ENCODE measurements at places on chromosomes 4 and X.

DNA sequence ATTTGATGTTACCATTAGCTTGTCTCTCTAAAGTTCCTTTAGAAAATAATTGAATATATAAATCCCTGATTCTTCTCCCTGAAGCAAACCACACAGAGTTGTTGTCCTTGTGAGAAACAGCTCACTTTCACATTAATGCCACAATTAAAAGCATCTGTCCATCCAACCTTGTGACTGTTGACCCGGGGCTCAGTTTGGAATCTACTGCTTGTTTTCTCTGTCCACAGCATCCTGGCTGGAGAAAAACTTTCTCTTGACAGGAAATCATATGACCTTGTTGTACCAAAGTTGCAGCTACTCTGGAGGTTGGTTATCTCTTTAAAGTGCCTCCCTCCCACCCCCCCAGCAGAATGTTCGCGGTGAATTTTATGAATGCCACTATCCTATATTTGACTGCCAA lies 3.1 kb downstream of the PRKG2 start:
- no peak for DNase-seq

DNA sequence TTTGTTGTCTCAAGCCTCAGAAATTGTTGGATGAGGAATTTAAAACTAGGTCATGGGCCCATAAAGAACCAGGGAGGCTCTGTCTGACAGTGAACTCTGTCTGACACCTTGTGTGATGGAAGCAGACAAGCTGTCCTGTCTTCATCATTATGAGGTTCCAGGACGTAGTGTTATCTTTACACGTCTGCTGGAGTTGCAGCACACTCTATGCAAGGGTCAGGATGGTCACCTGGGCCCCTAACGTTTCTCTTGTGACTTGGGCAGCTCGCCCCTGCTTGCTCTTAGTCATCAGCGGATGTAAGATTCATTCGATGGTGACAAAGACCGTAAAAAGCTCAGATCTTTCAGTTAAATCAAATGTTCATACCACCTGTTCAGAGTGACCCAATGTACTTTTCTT lies 92.0 kb upstream of the ADGRG2 start:
- DNase-seq: no peak

DNA sequence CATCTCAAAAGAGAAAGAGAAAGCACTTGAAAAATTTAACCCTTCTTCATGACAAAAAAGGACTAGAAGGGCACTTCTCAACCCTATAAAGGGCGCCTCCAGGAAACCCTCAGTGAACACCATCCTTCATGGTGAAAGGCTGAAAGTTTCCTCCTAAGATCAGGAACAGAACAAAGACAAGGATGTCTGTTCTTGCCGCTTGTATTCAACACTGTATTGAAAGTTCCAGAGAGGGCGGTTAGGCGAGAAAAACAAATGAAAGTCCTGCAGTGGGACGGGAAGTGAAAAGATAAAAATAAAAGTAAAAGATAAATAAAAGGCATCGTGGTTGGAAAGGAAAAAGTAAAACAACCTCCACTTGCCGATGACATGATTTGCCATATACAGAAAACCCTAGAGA lies 50.9 kb downstream of the RNF212 start:
- no peak for DNase-seq

DNA sequence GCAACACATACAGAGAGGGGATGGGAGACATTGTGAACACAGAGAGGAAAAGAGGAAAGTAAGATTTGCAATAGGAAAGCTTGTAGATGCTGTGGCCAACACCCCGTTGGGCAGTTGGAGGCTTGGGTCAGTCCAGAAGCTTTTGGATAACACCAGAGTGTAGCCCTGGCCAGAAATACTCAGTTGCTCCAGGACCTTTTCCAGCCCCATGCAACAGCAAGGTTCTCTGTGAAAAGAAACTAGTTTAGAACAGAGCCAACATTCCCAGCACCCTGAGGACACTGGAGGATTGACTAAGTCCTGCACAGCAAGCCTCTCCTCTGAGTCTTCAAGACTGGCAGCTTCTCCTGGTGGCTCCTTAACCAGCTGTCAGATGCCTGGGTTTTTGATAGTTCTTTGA lies 27.9 kb upstream of the NAF1 start:
- DNase-seq: no peak

DNA sequence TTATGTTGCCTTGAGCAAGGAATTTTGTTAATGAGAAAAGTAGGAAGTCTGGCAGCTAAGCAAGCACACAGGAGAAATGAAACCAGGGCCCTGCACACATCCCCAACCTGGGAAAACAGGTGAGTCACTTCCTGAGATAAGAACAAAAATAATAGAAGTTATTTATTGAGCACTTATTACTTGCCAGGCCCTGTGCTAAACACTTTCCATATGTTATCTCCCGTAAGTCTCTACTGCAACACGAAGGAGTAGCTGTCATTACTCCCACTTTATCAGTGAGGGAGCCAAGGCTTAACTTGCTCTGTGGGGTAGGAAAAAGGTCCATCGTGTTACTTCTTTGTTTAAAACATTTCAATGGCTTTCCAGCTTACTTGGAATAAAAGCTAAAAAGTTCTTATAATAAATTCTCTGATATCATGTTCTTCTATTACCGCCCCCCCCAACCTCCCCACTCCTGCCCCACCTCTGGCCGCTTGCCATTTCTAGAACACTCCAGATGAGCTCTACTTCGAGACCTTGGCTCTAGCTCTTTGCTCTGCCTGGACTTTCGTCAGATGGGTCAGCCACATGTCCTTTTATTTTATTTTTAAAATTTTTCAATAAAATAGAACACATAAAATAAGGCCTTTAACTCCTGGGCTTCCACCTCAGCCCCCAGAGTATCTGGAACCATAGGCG lies 36.3 kb upstream of the PLAC8 start:
- DNase-seq: no peak

DNA sequence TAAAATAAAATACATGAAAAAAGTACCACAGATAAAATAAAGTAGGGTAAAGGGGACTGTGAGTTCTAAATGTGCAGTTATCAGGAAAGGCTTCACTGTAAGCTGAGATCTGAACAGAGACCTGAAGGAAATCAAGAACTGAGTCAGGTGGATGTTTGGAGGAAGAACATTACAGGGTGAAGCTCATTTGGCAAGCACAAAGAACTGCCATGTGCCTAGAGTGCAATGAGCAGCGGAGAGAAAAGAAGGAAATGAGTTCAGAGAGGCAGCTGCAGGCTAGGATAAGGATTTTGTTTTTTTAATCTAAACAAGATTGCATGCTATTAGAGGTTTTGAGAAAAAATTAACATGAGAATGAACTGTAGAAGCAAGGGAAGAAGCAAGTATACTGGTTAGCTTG lies 373.1 kb downstream of the STPG2 start:
- no peak for DNase-seq

- DNase-seq: no peak
Measured at GRCh38 chrX:70592091-70592490, 147.5 kb downstream of the DLG3 start.

DNA sequence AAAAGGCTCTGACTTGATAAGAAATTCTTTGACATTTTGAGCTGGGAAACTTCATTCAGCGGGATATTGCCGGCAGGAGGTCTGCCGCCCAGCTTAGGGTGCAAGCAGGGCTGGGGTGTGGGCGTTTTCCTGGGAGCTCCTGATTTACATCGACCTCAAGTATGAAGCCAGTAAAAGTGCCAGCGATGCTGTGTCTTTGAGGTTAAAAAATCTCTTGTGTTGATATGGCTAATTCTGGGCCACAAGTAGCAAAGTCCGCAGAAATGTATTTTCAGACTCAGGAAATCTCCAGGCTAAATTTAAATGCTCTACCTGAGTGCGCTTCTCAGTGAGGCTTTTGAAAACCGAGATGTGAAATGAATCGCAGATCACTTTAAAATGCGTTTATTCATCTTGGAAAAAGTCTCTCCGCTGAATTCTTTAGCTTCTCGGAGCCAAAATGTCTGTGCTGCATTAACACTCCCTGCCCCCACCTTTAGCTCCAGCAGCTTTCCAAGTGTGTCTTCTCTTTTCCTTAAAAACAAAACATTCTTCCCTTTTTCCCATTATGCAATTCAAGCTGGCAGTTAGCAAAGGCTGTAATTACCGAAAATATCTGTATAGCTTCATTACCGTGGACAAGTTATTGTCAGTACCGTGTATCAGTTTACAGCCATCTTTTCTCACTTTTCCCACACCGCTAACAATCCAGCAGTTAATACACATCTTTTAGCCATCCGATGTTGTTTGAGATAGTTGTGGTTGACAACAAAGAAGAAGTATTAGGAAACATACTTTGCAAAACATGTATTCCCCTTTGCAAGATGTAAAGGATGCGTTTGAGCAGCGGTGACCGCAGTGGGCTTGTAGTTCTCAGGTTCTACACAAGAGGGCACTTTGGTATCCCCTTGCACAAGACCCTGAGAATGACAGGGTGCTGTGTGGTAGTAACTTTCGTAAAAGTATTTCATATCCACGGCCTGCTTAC lies 136.0 kb upstream of the STX18 start:
- no peak for DNase-seq

GRCh38 chr4:79225360-79225759 lies 100.5 kb downstream of the NAA11 start:
- no peak for DNase-seq

- DNase-seq: no peak
Measured at GRCh38 chrX:17183566-17183965, 191.4 kb upstream of the NHS start.

GRCh38 chrX:20378233-20378920 lies 111.7 kb upstream of the RPS6KA3 start:
- DNase-seq: no peak

GRCh38 chr4:48761286-48761685 lies 18.8 kb downstream of the FRYL start:
- no peak for DNase-seq

GRCh38 chr4:26181616-26182015 lies 139.2 kb upstream of the RBPJ start:
- no peak for DNase-seq

DNA sequence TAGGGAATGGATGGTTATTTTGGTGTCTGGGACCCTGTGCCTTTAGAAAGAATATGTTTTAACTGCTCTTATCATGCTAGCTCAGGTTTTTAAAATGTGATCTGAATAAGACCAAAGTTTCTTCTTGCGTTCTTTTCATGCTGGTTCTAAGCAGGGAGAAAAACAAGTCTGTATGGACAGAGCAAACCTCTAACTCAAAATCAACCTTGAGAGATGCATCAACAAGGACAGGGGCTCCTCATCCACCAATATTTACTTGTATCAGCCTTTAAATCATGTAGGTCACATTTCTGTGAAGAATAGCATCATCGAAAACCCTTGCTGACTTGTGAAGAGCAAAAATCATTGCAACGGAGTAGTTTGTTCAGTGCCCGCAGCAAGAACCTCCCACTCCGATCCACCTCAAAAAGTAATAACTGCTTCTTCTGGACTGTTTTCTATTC lies 1.2 kb downstream of the ATP10D start:
- DNase-seq: no peak
